ENCODE measurements at places on chromosomes 13 and 19.
A peak's percentile ranks its signal among the peaks of the same experiment; 100 is the strongest.

DNA sequence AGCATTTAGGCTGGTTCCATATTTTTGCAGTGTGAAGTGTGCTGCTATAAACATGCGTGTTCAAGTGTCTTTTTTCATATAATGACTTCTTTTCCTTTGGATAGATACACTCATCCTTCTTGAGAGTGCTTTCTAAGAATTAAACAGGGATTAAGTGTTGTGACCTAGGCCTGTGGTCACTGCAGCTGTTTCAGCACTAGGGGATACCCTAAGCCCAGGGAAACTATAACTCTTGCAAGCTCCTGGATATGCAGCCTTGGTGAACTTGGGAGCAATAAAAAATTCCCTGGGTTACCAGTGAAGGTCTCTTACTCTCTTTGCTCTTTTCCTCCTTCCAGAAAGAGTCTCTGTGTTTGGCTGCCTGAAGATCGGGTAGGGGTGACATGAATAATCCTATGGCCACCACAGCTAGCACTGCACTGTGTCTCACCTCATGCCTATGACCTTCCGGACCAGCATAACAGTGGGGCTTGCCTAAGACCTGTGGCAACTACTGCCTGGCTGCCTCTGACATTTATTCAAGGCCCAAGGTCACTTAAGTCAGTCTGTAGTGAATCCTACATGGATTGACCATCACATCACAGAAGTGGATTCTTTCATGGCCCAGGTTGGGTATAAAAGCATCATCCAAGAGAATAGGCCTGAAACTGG is 799.7 kb downstream of the DACH1 start:
- DNase-seq, result no peak

DNA sequence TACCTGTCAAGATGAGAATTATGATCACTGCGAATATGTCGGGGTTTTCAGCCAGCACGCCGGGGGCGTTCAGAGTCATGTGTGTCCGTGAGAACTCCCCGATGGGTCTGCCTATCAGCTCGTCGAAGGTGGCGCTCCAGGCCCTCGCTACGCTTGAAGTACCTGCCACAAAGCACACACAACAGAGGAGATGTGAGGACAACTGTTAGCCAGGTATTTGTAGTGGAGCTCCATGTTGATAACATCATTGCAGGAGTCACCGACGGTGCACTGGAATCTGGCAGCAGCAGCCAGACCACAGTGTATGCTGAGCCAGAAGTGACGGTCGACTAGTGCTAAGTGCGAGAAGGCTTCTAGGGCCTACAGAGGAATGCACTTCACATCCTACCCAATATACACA is 62.7 kb downstream of the SLC7A1 start:
- DNase-seq, result no peak

- DNase-seq, result no peak
Observed at GRCh38 chr13:83780227-83780626, 102.0 kb downstream of the SLITRK1 start.

DNA sequence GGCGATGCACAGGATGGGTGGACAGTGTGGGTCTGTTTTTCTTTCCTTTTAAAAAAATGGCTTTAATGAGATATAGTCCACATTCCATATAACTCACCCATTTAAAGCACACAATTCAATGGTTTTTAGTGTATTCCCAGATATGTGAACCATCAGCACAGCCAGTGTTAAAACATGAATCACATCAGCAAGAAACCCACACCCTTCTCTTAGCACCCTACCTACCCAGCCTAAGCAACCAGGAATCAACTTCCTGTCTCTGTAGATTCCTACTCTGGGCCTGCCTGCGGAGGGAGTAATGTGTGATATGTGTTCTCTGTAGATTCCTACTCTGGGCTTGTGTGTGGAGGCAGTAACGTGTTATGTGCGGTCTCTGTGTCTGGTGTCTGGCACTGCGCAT is 11.9 kb downstream of the TMEM255B start:
- no peak for DNase-seq

- DNase-seq, result no peak
Observed at GRCh38 chr19:43777163-43777695, 3.5 kb downstream of the KCNN4 start.

- DNase-seq, result no peak
Observed at GRCh38 chr19:39845172-39845571, 1.0 kb downstream of the FBL start.

GRCh38 chr13:31122143-31122542 is 39.6 kb downstream of the HSPH1 start:
- no peak for DNase-seq

- DNase-seq, result no peak
Observed at GRCh38 chr13:104832231-104832630, 1703.2 kb downstream of the EFNB2 start.

GRCh38 chr13:94182185-94182761 is 297.2 kb downstream of the DCT start:
- no peak for DNase-seq

DNA sequence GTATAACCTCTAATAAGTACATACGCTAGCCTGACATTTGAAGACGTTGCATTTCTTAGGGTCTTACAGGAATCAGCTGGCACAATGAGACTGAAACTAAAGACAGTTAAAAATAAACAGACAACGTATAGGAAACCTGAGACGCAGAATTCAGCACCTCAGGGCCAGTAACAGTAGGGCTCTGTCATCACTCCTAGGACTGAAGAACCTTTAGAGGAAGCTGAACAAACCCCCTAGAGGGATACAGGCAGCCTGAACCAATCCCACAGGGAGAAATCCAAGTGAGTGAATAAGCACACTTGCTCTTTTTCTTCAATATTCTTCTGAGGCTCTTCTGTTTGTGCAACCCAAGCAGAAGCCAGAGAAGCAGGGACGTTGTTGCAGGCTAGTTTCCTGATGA is 53.9 kb upstream of the KLHL1 start:
- peak; percentile 76 for DNase-seq

DNA sequence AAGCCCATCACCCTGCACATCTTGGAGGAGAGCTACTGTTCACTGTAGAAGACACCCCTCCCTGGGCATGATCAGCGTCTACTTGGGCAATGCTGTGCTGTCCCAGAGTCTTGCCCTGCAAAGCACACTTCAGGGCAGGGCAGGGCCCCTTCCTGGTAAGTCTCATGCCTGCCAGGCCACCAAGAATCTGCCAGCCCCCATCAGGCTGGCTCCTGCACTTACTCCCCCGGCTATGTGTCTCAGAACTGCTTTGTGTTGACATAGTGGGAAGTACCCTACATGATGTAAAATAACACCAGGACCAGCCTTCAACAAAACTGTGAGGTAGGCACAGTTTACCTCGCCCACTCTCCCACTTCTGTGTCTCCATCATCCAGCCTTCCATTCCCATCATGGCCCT is 27.8 kb upstream of the ATP12A start:
- DNase-seq, result no peak

DNA sequence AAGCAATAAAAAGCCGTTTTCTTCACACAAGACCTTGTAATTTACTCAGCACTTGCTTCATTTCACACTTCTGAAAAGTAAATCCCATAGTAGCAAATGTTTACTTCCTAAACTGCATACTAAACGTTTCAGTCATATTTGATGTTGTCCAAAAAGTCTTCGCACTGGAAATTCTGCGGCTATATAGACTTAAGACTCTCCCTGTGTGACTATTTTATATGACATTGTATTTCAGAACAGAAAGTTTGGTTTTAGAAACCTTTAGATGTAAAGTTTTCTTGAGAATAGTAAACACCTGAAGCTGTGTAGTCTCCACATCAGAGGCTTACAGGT is 29.6 kb downstream of the ZAR1L start:
- no peak for DNase-seq

DNA sequence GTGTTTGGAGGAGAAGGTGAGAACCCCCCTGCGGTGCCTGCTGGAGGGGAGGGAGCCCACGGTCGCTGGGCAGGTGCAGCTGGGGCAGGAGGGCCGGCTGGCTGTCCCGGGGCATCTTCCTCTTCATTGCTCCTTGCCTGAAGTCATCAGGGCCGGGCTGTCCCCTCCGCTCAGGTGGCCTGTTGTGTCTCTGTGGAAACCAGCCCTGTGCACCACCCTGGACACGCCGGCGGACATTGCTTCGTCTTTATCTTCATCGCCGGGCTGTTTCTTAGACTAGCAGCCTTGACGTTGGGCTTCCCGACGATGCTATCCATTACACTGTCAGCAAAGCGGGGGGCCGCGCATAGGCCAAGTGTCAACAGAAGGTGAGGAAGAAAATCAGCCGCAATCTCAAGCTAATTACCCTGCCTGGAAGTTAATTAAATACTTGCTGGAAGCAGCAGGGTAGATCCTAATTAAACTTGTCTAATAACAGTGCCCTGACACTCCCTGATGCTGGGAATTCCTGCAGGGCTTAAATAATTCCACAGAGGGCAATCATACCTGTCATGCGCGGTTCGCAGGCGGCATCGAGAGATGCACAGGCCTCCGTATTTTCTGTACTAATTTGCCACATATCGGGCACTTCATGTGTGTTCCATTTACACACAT is 111.4 kb upstream of the SOX1 start:
- DNase-seq, result no peak

DNA sequence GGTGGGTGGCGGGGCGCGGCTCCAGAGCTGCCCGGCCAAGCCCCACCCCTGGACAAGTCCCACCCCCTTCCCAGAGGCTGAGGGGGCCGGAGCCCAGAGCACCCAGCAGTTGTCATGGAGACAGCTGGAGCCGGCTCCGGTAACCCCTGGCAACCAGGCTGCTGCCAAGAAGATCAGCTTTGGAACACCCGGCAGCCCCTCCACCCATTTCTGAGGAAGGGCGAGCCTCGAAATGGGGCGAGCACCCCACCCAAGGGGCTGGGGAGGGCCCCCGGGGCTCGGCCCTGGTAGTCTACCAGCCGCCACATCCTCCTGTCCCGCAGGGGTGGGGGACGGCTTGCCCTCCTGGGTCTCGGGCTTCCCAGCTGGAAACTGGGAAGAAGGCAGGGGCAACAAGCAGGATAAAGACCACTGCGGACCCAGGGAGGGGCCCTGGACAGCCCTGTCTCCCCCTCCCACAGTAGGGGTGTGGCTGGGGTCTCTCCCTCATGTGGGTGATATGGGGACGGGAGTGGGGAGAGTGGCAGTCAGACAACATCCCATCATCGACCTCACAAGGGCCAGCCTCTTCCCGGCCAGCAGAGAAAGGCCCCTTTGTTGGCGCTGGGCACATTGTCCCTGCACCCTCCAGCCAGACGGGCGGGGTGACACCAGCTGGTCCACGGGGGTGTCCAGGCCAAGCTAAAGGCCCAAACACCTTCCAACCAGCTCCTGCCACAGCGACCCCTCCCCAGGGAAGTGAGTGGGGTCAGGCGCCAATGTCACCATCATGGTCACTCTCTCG is 1.5 kb downstream of the CERS1 start:
- DNase-seq, result no peak

- no peak for DNase-seq
Observed at GRCh38 chr19:52536448-52536800, 9.0 kb downstream of the ZNF808 start.

GRCh38 chr13:19053561-19053960 is 128.1 kb downstream of the TUBA3C start:
- no peak for DNase-seq

- DNase-seq, result no peak
Observed at GRCh38 chr13:40533072-40533471, 133.4 kb downstream of the FOXO1 start.

- no peak for DNase-seq
Observed at GRCh38 chr19:39696387-39696786, 7.9 kb upstream of the LGALS14 start.

DNA sequence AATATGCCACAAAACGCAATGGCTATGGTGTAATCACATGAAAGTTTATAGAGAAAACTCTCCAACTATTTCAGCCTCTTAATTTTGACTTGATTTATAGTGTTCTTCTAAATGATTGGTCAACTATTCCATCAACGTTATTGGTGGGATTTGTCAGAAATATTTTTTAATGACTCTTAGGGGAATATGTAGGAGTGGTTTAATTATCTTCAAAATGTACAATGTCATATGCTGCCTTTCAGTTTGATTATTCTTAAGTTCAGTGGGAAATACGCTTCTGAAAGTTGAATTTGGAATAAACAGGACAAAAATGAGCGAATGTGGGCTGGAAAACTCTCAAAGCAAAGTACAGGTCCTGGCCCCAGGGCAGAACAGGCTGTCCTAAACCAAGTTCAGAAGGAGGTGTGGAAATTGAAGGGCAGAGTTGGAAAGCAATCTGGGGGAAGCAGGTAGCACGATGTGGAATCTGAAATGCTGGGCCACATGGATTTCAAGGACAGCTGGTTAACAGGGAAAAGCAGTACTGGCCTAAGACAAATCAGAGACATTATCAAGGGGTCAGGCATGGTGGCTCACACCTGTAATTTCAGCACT is 60.8 kb upstream of the MYCBP2 start:
- DNase-seq, result no peak

DNA sequence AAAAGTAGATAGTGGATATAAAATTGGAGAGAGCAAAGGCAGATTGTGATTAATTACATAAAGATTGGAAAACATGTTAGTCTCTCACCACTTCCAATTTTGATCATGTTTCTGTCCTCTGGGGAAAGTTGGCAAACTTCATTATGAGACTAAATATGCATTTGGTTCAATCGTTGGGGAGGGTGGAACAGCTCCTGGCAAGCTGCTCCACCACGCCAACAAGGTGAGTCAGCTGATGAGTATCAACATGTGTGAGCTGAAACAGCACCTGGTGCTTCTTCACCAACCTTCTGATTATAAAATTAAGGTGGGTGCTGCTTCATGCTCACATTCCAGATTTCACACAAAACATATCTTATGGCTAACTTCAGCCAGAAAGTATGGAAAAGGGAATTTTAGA is 1784.6 kb downstream of the SLITRK5 start:
- DNase-seq, result no peak

- DNase-seq, result no peak
Observed at GRCh38 chr13:59276436-59276835, 887.3 kb downstream of the DIAPH3 start.

DNA sequence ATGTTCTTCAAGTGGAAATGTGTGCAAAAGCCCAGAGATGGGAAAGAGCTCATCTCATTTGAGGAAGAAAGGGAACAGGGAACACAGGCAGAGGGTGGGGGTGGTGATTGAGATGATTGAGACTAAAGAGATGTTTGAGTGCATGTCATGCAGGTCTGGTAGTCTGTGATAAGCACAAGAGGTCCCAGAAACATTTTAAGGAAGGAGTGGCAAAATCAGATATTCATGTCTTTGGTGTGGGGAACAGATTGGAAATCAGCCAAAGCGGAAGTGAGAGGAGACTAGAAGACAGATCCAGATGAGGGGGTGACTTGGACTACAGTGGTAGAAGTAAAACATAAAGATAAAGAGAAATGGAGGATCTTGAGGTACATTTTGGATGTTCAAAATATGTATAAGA is 39.4 kb upstream of the DACH1 start:
- no peak for DNase-seq

- no peak for DNase-seq
Observed at GRCh38 chr13:52393572-52394357, 12.2 kb downstream of the THSD1 start.

- DNase-seq, result peak; percentile 10
Observed at GRCh38 chr13:46622630-46623256, 69.8 kb downstream of the LRCH1 start.

DNA sequence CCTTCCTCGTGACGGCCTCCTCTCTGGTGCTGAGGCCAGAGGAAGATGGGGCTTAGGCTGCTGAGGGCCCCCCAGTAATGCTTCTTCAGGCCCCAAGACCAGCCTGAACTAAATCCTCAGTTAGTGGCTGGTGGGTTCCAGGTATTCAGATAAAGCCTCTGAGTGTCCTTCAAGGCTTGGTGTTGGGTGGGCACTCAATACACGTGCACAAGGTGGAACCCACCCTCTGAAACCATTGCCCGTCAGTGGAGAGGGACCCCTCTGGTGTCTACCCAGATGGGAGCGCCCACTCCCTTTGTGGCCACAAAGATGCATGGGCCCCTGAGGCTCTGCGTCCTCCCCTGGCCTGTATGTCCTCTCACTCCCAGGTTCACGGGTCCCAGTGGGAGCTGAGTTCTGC is 79.0 kb downstream of the IER2 start:
- no peak for DNase-seq

- DNase-seq, result no peak
Observed at GRCh38 chr13:100297413-100297812, 208.5 kb downstream of the PCCA start.
